ENCODE measurements at places on chromosomes 3 and 15.

DNA sequence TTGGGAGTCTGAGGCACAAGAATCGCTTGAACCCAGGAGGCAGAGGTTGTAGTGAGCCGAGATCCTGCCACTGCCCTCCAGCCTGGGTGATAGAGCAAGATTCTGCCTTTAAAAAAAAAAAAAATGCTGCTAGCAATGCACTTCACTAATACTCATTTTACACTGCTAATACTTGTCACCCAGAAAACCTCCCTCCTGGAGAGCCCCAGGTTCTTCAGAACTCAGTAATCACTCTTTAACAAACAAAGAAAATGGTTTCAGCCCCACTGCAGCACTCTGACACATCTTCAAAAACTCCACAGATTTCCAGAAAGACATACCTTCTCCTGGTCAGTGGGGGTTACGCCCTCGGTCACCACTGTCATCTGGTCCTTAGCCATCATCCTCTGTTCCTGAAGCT is 366.7 kb downstream of the SHQ1 start:
- DNase-seq = no peak

- DNase-seq = no peak
Observed at GRCh38 chr15:90787881-90788280, 70.7 kb downstream of the BLM start.

DNA sequence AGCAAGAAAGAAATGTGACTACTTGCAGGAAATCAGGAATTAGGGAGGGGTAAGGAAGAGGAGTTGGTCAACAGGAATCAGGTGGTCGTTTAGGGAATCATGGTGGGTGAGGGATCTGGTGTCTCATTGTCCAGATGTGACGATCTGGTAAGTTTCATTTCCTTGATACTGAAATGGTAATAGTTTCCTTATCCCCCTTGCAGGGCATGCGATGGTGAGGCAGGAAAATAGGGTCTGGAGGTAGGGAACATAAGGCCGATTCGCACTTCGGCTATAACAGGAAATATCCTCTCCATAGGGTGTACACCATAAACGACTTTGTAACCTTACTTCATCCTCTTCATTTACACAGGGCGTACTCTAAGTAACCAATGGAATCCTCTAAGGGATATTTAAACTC is 574 bp upstream of the LRRC34 start:
- peak; percentile 46 for DNase-seq

DNA sequence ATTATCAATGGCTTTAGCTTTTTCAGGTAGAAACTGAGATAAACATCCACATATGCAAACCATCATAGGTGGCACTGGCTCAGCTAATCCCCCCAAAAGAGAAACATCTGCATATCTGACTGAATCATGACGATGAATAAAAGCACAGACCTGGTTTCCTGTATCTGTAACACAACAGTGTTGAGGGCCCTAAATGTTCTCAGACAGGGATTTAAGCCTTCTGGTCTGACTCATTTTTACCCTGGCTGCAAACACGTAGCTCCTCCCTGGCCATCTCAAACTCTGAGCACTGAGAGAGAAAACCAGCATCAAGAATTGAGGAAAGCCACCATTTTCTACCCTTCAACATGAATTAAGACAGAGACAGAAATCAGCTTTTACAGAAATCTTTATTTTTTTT is 35.2 kb downstream of the GLB1 start:
- DNase-seq = no peak

- no peak for DNase-seq
Observed at GRCh38 chr3:194607592-194608389, 25.4 kb downstream of the TMEM44 start.

- peak; percentile 41 for DNase-seq
Observed at GRCh38 chr3:162525066-162525742, 1028.6 kb downstream of the OTOL1 start.

DNA sequence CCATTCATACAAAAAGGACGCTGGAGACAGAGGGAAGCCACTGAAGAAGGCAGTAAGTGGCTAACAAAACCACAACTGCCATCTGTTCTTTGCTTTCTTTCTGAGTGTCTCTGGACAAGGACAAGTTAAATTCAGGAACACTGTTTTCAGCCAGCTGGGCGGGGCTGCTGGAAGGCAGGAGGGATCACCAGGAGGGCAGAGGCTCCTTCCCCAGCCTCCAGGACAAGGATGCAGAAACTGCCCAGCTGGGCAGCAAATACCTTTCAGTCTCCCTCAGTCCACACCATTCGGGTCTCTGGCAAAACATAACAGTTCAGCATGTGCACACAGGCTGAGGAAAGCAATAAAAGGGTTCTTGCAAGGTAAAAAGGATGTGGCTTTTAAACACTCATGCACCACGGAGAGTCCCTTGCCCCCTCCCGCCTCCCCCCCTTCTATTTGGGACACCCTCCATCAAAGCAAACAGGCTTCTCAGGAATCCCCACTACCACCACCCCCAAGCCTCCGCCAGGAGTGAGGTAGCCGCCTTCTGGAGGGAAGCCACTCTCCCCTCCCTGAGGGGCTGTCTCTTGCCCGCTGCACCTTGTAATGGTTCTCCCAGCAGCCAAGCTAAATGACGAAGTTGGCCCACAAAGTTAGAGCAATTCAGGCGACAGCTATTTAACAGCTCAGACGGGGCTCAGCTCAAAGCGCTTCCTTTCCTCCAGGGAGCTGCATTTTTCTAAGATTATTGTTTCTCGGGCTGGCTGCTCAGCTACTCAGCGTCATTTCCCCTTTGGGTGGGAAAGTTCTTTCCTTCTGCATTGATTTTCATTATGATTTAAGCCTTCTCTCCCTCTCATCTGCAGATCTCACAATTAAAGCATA is 3.8 kb downstream of the HEG1 start:
- DNase-seq = peak; percentile 80

GRCh38 chr15:52735231-52736089 is 54.7 kb downstream of the ONECUT1 start:
- DNase-seq = peak; percentile 61

DNA sequence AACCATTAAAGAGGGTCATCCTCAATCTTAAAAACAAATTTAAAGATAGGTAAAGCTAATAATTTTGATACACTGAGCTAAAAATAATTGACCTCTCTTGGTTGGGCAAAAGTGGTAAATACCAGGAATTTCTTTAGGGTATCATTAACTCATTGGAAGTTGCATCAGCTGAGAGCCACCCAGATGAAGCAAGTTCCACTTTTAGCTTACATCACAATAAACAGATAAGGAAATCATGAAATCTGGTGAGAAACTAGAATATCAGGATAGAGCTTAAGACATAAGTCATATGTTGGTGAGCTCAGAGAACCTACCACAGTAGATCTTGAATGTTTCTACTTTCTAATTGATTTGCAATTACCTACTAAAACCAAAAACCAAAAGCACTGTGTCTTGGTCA is 97.4 kb upstream of the SLC2A2 start:
- no peak for DNase-seq

GRCh38 chr15:60003243-60004008 is 685 bp upstream of the FOXB1 start:
- DNase-seq = no peak

DNA sequence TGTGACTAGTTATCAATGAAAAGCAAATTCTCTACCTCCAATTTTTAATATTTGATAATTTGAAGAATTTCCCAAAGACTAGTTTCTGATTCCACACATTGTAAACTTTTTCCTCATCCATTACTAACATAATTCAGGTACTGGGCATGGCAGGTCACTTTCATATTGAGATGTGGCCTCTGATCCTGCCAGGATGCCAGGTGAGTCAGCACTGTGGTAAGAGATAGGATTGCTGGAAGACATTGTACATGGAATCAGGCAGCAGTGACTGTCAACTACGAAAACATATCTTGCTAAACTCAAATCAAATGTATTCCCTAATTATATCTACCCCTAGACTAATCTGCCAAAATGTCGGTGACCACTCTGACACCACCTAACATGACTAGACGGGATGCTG is 33.2 kb upstream of the POU1F1 start:
- no peak for DNase-seq

DNA sequence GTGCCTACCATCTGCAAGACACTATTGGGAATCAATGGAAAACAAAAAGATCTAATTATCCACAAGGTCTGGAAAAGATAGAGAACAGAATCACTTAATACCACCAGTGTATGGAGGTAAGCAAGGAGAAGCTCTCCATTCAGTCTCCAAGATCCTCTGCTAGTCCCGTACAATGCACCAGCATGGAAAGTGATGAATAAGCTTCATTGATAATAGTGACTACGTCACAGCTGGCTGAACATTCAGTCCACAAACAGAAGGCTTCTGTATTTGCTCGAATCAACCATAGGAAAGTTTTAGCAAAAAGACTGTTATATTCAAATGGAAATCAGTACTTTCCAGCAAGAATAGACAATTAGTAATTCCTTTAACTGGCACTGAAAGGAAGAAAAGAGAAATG is 42.9 kb downstream of the IGSF11 start:
- no peak for DNase-seq

GRCh38 chr3:170107941-170108340 is 70.1 kb downstream of the GPR160 start:
- DNase-seq = no peak

DNA sequence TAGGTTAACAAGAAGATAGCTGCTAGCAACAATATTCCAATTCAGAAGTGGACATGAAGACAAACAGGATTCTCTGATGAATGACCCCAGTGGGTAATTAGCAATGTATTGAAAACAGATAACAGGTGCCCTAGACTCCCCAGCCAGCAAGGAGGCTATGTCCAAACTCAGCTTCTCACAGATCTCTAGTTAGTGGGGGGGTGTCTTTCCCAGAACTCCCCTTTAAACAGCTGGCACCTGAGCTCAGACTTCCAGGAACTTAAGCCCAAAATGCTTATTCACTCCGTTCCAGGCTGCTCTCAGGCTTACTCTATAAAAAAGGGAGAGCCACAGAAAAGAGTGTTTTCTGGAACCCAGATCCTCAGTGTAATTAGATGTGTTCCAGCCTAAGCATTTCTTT is 423.0 kb upstream of the THBS1 start:
- DNase-seq = no peak

- no peak for DNase-seq
Observed at GRCh38 chr15:59258317-59258716, 51.7 kb downstream of the LDHAL6B start.

DNA sequence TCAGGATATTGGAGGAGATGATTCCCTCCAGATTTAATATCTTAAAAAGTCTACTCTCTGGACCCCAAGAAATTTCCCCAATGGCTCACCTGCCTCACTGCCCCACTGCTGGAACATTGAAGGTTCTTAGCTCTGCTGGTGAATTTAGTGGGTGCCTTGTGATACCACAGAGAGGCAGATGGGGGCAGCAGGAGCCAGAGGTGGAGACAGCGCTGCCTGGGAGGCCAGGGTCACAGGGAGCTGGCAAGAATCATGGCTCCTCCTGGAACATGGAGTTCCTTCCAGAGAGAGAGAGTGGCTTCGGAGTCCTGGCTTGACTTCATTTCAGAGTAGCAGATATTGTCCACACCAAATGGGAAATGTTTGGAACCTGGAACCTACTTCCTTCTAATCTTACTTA is 263.5 kb upstream of the CFAP20DC start:
- no peak for DNase-seq

DNA sequence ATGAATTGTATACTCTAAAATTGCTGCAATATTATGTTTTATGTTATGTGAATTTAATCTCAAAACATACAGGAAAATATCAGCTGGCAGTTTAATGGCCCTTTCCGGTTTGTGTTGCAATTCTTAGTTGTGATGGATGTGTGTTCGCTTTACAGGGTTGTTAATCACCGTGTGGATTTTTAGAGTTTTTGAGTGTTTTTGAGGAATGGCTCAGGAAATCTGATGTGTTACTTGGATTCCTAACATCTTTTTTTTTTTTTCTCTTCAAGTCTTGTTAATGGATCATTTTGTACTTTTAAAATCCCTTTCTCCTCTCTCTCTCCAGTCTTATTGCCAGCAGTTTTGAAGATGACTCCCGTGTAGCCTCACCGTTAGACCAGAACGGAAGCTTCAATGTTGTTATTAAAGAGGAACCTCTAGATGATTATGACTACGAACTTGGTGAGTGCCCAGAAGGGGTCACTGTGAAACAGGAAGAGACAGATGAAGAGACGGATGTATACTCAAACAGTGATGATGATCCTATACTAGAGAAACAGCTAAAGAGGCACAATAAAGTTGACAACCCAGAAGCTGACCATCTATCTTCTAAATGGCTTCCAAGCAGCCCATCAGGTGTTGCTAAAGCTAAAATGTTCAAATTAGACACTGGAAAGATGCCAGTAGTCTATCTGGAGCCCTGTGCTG is 35.7 kb downstream of the MGA start:
- no peak for DNase-seq

- no peak for DNase-seq
Observed at GRCh38 chr3:4196506-4197147, 106.5 kb upstream of the SETMAR start.

DNA sequence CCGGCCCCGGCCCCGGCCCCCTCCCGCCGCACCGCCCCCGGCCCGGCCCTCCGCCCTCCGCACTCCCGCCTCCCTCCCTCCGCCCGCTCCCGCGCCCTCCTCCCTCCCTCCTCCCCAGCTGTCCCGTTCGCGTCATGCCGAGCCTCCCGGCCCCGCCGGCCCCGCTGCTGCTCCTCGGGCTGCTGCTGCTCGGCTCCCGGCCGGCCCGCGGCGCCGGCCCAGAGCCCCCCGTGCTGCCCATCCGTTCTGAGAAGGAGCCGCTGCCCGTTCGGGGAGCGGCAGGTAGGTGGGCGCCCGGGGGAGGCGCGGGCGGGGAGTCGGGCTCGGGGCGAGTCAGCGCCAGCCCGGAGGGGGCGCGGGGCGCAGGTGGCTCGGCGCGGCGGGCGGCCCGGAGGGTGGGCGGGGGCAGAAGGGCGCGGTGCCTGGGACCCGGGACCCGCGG is 352 bp downstream of the CHRD start:
- DNase-seq = peak; percentile 86

DNA sequence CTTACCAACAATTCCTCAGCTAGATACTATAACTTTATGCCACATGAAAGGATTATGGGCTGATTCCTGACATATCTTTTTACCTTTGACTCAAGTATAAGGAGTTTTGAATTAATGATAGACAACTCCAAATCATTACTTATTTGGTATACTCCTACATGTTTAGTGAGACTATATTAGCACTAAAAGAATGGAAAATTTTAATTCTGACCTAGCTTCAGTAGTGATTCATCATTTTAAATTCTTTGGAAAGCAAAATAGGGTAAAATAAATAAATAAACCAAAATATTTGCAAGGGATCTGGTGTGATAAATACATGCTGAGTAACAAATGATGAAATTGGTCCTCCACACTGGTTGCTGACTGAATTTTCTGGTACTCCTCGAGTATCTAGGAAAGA is 42.3 kb upstream of the VGLL3 start:
- DNase-seq = no peak

DNA sequence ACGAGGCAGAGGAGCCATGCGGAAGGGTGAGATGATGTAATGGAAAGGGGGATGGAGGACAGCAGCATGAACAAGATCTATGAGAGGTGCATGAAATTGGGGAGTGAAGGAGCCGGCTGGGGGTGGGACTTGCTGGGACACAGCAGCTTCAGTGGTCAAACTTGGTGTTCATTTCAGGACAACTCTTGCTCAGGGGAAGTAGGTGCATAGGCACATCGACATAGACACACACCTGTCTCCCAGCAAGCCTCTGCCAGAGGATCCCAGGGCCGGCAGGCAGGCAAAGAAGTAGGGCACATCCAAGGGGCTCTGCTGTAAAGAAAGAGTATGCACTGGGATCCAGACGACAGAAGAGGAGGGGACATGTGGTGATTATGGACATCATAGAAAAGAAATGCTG is 113.1 kb upstream of the NR2E3 start:
- DNase-seq = no peak

All from right forelimb (tissue), 1 donor.